ENCODE measurements at places on chromosomes 7 and 10.

- DNase-seq, result no peak
These were observed 41.8 kb downstream of the VIPR2 start for GRCh38 chr7:159102681-159103381.

GRCh38 chr7:121544726-121545125 is 148.6 kb upstream of the FAM3C start:
- DNase-seq, result no peak

DNA sequence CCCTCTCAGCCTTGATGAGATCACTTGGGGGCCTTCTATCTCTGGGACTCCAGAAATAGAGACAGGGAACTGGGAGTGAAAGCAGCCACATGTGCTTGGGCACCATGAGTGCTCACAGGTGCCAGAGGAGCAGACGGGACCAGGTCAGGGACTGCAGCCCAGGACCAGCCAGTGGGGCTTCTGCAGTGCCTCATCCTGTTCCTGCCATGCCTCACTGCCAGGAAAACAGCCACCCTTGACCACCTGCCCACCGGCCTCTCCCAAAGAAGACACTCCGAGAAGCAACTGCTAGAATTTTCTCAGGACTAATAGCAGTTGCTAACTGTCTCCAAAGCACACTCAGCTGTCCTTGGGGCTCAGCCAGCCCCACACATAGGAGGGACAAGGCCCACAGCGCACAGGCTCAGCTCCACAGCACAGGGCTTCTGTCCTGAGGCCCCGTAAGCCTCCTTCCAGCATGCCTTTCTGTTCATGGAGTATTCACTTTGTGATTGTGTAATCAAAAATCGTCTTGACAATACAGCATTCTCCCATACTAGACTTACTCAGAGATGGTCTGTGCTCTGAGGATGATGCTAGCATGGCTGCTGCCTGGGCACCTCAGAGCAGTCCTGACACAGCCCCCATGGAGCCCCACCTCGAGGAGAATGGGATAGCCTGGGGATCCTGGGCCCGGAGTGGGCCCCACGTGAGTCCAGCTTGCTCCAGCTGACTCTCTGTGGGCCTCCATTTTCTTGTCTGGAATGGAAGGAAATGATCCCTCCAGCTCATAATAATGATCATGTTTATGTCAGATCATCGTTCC is 115.7 kb upstream of the RET start:
- no peak for DNase-seq

DNA sequence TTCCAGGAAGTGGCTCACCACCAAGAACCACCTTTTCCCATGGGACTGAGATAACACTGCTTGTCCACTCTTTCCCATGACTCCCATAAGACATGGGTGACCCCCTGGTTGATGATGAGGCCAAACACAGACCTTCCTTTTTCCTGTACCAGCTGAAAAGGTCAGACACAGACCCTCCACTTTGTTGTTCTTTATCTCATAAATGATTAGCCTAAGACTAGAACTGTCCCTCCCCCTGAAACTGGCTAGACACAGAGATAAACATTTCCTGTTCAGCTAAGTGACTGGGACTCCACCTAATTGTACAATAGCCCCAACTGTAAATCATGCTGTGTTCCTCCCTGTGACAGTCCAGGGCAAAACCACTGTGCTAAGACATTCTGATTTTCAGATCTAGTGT is 8.2 kb upstream of the NRG3 start:
- no peak for DNase-seq

DNA sequence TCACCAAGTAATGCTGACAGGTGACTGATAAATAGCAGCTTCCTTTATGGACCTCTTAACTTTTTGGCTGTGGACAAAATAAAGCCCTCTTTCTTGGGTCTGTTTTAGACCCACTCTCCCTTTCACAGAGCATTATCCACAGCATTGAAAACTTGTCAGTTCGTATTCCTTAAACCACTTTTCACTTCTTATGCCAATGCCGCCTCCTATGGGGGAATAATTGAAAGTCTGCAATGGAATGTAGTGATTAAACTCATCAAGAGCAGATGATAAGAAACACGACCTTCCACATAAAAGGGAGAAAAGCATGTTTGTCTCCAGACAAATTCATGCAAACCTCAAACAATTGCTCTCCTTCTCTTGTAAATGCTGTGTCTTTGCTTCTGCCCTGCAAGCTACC is 153.4 kb downstream of the SORCS1 start:
- DNase-seq, result no peak

- DNase-seq, result no peak
These were observed 142.7 kb downstream of the ADARB2 start for GRCh38 chr10:1594372-1595241.

DNA sequence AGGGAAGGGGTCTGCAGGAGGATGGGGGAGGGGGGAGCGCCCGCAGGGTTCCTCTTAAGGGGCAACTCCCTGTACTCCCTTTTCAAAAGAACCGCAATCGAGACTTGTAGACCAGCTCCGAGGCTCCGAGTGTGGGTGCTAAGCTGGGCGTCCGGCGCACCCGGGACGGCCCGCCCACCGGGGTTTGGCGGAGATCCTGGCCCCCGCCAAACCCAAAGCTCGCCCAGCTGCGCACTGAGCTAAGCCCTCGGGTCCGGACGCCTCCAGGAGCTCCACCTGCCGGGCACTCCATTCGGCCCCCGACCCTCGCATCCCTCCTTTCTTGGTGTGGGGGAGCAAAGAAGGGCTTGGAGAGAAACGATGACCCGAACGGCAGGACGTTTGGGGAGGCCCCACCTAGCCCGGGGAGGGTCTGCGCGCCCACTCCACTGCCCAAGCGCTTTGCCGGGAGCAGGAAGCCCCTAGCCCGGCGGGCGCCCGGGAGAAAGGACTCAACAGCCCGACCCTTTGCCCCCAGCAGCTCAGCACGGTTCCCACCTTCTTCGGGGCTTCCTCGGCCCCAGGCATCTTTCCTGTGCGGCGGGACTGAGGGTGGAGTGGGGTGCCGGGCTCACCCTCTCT is 651 bp downstream of the AFAP1L2 start:
- DNase-seq, result no peak

DNA sequence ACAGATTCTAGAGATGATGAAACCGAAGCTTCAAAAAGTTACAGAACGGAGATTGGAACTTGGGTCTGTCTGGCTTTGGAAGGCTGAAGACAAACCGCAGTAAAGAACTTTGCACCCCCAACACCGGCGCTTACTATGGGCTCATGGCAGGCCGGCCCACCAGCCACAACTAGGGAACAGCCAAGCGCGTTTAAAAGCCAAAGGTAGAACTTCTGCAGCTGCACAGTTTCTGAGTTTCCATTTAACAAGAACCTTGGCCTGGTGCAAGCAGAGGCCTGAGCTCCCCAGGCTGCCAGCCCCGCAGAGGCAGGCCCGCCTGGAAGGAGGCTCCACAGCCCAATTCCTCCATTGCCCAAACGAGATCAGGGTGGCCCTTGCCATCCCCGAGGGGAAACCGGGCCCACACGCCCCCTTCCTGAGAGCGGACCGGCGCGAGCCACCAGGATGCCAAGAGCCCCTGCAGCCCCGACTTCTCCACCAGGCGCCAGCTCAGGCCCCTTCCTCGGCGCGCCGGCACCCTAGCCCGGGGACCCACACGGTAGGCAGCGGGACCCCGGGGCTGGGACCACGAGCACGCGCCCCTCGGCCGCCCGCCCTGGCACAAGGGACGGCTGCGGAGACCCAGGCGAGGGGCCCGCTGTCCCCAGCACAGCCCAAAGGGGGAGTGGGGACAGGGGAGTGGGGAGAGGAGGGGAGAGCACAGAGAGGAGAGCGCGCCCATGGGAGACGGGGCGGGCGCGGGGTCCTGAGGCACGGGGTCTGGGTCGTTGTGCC is 566 bp downstream of the MAD1L1 start:
- peak; percentile 24 for DNase-seq

- DNase-seq, result peak; percentile 33
These were observed at the start of gene ADAM8 for GRCh38 chr10:133276435-133277201. ADAM8 (minus strand) TSS chr10:133276868; CDS start chr10:133276817, 51 bp downstream.

- no peak for DNase-seq
These were observed 758.6 kb downstream of the AUTS2 start for GRCh38 chr7:70356787-70357328.

DNA sequence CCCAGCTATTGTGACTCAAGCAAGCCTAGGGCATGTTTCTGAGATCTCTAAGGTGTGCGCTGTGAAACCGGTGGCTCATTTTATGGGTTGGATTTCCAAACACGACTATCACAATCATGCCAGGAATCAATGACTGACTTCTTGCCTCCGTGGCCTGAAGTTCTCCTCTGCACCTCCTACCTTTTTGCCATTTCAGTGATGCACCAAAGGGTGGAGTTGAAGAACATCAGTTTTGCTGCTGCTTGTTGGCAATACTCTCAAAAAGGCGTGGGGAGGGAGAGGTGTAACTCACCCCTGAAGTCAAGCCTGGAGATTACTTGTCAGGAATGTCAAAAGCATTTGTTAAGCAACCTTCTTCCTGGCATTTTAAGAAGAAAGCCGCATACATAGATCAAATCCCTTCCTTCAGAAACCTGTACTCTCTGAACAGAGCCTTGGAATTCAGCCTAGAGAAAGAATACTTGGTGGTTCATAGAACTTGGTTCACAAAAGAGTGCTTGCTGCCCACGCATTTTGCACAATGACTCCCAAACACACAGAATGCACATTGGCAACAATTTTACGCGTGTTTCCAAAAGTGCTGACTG is 41.0 kb downstream of the KIAA1217 start:
- no peak for DNase-seq

- DNase-seq, result no peak
These were observed 389.6 kb upstream of the PODXL start for GRCh38 chr7:131945957-131946544.

GRCh38 chr7:140675726-140676125 is 3.0 kb downstream of the ADCK2 start:
- DNase-seq, result no peak

Measured in naive thymus-derived CD8-positive, alpha-beta T cell (primary cell).